ENCODE measurements at places on chromosomes 11 and 22.

DNA sequence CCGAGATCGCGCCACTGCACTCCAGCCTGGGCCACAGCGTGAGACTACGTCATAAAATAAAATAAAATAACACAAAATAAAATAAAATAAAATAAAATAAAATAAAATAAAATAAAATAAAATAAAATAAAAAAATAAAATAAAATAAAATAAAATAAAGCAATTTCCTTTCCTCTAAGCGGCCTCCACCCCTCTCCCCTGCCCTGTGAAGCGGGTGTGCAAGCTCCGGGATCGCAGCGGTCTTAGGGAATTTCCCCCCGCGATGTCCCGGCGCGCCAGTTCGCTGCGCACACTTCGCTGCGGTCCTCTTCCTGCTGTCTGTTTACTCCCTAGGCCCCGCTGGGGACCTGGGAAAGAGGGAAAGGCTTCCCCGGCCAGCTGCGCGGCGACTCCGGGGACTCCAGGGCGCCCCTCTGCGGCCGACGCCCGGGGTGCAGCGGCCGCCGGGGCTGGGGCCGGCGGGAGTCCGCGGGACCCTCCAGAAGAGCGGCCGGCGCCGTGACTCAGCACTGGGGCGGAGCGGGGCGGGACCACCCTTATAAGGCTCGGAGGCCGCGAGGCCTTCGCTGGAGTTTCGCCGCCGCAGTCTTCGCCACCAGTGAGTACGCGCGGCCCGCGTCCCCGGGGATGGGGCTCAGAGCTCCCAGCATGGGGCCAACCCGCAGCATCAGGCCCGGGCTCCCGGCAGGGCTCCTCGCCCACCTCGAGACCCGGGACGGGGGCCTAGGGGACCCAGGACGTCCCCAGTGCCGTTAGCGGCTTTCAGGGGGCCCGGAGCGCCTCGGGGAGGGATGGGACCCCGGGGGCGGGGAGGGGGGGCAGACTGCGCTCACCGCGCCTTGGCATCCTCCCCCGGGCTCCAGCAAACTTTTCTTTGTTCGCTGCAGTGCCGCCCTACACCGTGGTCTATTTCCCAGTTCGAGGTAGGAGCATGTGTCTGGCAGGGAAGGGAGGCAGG lies at the start of gene GSTP1:
TSS of gene GSTP1 (plus strand) at position 566 of the 958 bp plus-strand sequence. CDS start at position 598, 32 bp downstream.
- peak; percentile 61 for DNase-seq

- DNase-seq = no peak
Observed at GRCh38 chr11:130737041-130737830, 179.0 kb downstream of the SNX19 start.

DNA sequence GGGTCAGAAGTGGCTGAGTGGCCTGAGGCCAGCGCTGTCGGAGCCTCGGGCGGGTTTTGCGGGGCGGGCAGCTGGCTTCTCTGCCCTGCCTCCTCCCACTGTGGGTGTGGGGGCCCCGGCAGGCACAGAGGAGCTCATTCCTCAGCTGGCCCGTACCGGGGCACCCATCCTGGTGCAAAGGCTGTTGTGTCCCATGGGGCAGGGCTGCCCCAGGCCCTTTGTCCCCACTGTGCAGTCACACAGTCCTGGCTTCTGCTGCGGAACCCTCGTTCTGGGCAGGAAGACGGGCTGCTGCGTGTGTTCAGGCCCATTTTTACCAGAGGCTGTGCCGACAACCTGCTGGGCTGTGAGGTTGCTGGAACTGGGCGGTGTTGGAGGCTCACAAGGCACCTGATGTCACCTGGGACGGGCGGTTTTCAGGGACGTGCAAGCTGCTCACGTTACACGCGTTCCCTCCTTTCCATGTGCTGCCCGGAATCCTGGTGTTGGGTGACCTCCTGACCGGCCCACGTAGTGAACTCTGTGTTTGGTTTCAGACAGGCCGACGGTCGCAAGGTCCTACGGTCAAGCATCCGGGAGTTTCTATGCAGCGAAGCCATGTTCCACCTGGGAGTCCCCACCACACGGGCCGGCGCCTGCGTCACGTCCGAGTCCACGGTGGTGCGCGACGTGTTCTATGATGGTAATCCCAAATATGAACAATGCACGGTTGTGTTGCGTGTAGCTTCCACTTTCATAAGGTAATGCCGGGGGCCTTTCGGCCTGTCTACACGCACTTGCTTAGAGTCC lies 5.2 kb downstream of the SELENOO start:
- DNase-seq = no peak

- no peak for DNase-seq
Observed at GRCh38 chr11:27413218-27413617, 50.2 kb upstream of the CCDC34 start.

- no peak for DNase-seq
Observed at GRCh38 chr22:50215297-50216054, 14.7 kb downstream of the SELENOO start.

DNA sequence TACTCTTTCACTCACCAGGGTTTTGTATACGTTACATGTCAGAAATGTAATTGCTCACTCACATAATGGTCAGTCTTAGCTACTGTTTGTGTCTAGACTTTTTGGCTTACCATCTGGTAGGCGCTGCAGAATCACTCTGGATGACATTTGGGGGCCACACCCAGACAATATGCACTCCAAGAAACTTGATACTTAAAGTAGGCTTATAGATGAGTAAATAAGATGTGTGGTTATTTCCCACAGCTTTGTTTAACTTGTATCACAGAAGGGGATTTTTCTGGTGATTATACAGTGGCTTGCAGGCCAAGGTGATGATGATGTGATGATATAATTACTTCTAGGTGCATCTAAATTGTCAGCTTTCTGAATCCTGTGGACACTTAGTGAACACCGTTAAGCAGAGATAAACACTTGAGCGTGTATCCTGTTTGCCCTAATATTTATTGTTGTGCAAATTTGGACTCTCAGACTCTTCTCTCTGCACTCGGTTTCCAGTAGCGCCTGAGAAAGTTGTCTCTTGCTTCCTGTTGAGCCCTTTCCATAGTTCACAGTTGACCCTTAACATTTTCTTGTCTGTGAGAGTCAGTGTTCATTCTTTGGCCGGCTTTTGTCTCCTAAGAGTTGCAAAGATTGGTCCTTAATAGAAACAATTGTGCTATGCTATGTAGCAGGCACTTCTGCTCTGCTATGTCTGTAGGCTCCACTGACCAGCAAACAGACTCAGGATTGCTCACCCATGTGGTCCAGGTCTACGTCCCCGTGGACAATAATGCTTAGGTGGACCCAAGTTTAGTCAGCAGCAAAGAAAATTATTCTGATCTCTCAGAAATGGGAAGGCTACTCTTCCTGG lies 89.3 kb downstream of the PRR5L start:
- DNase-seq = peak; percentile 44

Data from skeletal muscle cell (primary cell).